ENCODE measurements at places on chromosomes 1 and 21.

DNA sequence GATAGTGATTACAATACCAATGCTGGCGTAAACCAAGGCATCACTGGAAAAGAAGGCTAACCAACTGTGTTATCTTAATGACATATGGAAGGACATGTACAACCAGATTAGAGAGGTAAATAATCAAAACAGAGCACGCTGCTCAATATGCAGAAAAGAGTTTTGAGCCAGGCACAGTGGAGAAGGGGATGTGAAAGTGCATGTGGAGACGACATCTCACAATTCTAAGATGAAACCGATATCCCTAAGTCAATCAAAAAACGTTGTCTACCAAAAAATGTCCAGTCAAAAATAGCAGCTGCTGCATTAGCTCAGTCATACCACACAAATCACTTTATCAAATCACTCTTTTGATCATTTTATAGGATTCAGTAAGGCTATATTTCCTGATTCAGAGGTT is 116.3 kb upstream of the OLIG2 start:
- DNase-seq: no peak

GRCh38 chr1:241857131-241857530 is 9.1 kb downstream of the EXO1 start:
- DNase-seq: no peak

- no peak for DNase-seq
These were observed 5.6 kb upstream of the LACTBL1 start for GRCh38 chr1:22978299-22978698.

GRCh38 chr21:46048926-46049889 is 48.7 kb upstream of the COL6A2 start:
- no peak for DNase-seq

DNA sequence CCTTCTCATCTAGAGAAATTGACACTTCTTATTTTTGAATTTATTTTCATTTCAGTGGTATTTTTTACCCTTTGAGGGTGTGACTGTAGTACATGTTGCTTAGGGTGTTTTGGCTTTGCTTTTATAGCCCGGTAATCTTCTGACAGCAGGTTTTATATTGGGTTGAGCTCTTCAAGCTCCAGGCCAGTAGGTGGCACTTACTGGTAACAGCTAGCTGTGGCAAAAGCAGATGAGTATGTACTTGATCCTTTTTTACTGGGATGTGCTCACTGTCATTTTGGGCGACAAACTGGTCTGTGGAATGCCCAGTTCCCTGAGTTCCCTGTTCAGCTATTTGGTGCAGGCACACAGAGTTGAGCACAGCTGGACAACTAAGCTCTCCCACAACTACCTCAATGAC is 916.2 kb upstream of the B3GALT2 start:
- DNase-seq: no peak

GRCh38 chr1:164640686-164641352 is 81.8 kb downstream of the PBX1 start:
- DNase-seq: no peak

DNA sequence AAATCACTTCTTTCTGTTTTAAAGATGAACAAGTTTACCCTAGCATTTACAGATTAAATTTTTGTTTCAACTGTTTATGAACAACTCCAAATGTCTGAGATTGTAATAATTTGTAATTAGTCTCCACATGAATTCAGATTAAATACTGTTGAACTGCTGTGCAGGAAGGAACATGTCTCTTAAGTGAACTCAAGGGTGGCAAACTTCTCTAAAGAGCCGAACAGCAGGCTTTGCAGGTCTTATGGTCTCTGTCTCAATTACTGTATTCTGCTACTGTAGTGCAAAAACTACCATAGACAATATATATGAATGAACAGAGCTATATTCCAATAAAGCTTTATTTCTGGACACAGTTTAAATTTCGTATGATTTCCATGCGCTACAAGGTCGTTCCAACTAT is 6.6 kb downstream of the RSBN1 start:
- DNase-seq: no peak

GRCh38 chr1:233689017-233689747 is 75.3 kb downstream of the KCNK1 start:
- DNase-seq: no peak

Data from T-helper 1 cell (primary cell).